ENCODE measurements at places on chromosomes 7 and 10.

DNA sequence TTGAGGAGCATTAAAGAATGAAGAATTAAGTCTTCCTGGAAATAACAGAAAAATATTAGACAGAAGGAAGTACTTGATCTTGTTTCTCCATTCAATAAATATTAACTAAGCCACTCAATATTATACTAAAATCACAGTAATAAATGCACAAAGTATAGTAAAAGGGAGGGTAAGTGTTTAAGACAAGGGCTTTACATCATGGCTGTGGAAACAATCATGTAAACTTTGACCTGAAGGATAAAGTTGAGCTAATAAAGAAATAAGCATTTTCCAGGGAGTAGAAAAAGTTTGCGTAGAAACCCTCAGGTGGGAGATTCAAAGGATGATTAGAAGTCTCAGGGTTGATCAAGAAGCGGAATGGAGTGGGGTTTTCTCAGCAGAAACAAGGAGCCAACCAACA is 78.2 kb downstream of the SEMA3C start:
- no peak for DNase-seq

DNA sequence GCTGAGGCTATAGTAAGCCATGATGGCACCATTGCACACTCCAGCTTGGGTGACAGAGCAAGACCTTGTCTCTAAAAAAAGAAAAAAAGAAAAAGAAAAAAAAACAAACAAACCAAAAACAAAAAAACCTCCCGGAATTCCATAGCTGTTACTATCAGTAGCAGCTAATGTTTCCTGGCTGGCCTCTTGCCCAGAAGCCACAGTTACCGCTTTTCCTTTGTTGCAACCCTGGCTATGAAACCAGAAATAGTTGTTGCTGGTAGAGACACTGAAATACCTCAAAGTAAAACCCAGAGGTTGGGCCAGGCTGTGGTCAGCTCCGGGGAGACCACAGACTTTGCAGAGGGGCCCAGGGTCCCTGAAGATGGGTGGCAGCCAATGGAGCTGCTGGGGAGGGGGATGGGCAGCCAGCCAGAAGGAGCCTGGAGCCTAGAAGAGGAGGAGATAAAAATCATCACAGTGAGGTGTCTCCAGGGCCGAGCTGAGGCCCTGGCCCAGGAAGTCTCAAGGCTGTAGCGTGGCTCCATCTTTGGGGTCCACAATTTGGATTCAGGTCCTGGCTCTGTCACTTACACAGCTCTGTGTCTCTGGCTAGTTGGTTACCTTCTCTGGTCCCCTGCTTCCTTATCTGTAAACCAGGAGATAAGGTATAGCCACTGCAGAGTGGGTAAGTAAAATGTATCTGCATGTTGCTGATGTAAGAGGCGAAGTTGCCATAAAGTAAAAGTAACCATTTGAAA is 3.4 kb upstream of the CHST12 start:
- DNase-seq: peak; percentile 69

DNA sequence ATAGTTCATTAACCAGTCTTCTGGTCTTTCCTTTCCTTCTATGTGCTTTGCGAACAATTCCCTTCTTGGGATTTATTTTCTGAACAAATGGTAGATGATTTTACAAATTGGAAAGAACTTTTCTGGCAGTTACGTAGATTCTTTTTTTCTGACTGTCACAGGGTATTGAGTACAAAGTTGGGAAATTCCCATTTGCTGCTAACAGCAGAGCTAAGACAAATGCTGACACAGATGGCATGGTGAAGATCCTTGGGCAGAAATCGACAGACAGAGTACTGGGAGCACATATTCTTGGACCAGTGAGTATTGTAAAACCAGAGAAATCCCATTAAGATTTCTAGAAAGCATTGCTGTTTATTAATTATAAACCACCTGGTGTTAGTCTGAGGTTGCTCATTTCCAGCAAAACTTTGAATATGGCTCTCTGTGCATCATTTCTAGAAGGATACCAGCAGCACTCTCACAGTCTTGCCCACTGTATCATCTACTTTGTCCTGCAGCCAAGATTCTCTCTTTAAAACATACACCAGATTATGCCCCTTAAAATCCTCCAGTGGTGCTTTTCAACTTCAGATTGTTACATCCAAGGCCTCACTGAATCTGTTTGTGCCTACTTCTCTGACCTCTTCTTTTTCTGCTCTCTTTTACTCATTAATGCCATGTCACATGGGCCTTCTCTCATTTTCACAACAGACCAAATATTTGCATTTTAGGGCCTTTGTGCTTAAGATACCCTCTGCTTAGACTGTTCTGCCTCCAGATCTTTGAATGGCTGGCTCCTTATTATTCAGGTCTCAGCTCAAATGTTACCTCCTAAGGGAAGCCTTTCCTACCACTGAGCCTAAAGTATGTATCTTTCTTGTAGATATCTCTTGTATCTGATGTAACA is 27.0 kb downstream of the DLD start:
- DNase-seq: no peak

DNA sequence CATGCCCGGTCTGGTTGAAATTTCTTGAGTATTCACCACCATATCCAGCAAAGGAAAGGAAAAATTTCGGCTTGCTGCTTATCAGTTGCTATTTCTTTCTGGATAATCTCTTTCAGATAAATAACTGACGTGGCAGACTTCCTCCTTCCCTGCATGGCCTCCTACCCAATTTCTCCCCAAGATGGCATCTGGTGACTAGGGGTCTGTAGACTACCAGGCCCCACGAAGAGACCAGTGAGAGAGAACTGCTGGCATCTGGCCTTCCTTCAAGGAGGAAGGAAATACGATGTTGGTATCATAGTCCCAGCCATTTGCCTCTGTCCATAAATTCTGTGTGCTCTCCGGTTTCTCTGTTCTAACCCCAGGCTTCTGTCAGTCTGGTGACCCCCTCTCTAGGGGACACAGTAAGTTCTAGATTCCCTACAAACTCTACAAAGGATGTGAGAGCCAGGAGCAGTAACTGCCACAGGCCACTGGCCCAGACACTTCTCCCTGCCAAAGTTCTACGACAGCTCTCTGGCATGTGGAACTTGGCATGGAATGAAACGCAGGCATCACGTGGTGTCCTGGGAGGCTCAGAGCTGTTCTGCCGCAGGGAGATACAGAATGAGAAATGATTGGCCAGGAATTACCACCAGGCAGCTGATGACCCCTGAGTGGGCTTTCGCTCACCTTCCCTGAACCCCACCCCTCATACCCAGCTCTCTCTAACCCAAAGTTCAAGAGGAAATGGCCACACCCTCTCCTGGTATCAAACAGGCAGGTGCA is 30.0 kb upstream of the MSRB2 start:
- DNase-seq: no peak

All from NCI-H2171 (cell line).